ENCODE measurements at places on chromosomes 4 and X. TPM values are rescaled to one million over a fixed set of nuclear protein-coding genes. Genes with fewer than 3 reads are reported as not detected.

DNA sequence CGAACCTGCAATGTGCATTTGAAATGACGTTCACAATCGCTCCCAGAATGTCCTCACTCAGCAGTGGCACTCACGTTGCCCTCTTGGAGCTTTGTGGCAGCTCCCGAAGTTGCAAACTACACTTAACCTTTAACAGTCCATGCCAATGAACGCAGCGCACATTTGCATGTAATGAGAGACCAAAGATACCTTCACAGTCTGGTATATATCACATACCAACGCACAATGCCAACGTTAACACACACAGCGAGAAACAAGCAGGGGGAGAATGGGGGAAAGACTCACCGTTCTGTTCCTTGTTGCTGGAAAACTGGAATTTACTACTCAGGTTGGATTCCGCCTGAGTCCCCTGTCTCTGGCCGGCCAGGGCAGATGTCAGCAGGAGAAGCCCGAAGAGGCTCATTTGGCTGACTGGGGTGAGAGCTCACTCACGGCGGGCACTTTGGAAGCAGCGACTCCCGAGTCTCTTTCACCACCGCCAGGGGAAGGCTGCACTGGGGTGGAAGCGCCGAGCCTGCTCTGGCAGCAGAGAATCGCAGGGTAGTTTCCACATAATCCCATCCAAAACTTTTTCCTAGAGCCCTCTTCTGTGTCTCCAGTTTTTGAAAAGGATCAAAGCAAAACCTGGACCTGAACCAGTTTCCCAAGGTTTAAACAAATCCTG lies 966 bp downstream of the PDGFC start:
- peak; percentile 93 for DNase-seq

GRCh38 chr4:26218677-26219605 lies 101.9 kb upstream of the RBPJ start:
- peak; percentile 62 for DNase-seq

DNA sequence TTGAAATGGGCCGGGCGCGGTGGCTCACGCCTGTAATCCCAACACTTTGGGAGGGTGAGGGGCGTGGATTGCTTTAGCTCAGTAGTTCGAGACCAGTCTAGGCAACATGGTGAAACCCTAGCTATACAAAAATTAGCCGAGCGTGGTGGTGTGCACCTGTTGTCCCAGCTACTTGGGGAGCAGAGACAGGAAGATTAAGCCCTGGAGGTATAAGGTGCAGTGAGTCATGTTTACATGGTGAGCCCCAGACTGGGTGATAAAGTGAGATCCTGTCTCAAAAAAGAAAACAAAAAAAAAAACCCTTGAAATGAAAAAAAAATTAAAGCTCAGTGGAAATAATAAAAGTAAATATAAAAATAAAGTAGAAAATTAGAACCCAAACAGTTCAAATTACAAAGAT lies 6.9 kb upstream of the XAGE2 start:
- DNase-seq, result no peak

DNA sequence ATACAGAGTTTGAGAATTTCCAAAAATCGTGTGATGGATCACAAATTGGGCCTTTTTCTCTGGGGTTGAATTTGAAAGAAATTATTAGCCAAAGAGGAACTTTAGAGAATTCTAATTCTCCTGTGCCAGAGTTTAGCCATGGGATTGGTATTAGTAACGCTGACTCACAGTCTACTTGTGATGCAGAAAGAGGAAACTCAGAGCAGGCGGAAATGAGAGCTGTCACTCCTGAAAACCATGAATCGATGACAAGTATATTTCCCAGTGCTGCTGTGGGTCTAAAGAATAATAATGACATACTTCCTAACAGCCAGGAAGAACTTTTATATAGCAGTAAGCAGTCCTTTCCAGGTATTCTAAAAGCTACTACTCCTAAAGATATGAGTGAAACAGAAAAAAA lies 64.9 kb downstream of the N4BP2 start:
- peak; percentile 81 for DNase-seq

- no peak for DNase-seq
These were observed 6.6 kb upstream of the HNRNPD start for GRCh38 chr4:82380344-82380743.

The CENPVL2 gene
- total RNA-seq, result not detected

The GAGE12J gene
- total RNA-seq, result not detected
